ENCODE measurements at places on chromosomes 7 and 10.

- DNase-seq, result no peak
Observed at GRCh38 chr10:5434017-5434753, 21.8 kb downstream of the NET1 start.

- DNase-seq, result no peak
Observed at GRCh38 chr7:100649826-100650565, 6.3 kb downstream of the ACTL6B start.

GRCh38 chr10:33381451-33382215 is 47.2 kb upstream of the NRP1 start:
- DNase-seq, result peak; percentile 64

- DNase-seq, result peak; percentile 25
Observed at GRCh38 chr7:25537662-25538375, 309.5 kb upstream of the NPVF start.

- no peak for DNase-seq
Observed at GRCh38 chr10:3911713-3912442, 126.9 kb upstream of the KLF6 start.

DNA sequence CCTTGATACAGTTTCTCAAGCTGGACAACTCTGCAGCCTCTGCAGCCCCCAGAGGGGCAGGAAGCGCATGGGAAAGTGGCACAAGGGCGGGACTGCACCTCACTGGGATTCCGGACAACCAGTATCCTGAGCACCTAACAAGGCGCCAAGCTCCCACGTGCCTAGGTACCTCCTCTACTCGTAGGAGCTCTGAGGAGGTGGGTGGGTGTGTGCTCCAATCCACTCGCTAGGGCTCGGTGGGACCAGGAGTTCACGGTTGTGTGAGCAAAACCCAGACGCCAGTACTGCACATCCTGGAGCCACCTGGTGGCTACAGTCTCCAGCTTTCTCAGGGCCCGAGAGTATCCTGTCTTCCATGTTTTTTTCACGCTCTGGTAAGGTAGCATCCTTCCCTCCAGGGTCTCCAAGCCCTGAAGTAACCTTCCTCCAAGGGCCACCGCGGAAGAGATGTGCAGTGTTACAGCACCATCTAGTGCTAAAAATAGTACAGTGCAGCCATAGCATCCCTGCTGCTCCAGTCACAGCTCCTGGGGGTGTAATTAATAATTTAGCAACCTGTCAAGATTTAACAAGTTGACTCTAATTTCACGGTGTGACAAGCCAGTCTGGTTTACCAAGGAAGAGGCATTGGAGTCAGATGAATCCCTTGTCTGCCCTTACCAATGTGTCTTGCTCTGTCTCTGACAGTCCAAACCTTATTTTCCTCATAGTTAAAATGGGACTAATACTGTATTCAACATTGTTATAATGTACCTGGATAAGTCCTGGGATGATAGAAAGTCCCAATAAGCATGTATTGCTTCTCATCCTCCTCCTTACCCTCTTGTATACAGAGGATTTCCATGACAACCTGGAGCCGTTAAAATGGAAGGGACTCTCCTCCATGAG is 70.4 kb downstream of the HERPUD2 start:
- DNase-seq, result peak; percentile 6

DNA sequence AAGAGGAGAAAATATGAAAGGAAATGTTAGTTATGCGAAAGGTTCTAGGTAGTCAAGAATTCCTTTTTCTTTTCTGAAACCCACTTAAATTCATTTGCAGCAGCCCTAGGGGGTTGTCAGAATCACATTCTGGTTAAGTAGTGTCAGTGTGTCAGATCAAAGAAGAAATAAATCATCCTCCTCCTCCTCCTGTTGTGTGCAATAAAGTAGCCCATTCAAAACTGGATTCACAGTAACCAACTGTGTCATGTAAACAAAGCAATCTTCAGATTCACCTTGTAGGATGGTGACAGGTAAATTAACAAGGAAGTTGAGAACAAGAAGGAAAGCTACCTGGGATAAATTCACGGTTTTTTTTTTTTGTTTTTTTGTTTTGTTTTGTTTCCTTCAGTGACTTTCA is 127.5 kb downstream of the NSUN6 start:
- DNase-seq, result no peak

GRCh38 chr7:139758388-139758787 is 19.4 kb downstream of the HIPK2 start:
- no peak for DNase-seq

DNA sequence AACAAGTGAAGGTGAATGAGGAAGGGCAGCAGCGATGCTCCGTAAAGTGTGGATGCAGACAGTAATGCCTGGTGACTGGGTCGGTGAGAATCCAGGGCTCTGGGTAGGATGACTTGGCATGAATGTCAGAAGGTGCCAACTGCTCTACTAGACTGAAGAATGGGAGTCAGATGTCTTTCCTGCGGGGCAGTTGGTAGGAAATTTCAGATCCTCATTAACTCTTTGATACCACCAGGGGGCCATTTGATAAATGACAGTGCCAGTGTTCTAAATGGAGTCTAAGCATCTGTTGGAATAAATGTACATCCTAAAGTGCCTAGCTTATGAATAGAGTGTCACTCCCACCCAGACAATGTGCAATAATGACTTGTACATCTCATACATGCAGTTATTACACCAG is 462.0 kb downstream of the GRM8 start:
- DNase-seq, result no peak

DNA sequence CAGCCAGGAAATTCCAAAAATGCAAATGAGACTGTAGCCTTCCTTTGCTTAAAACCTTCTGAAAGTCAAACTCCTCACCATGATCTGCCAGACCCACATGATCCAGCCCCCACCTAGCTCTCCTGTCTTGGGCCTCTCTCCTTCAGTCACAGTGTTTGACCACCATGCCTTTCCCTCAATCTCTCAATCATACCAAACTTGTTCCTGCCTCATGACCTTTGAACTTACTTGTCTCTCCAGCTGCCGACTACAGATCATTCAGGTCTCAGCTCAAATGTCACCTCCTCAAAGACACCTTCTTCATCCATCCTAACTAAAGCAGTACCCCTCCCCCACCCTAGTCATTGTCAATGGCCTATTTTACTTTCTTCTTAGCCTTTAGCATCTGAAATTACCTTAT is 9.3 kb upstream of the ADD3 start:
- DNase-seq, result no peak
